ENCODE measurements at places on chromosomes 7 and 10.

DNA sequence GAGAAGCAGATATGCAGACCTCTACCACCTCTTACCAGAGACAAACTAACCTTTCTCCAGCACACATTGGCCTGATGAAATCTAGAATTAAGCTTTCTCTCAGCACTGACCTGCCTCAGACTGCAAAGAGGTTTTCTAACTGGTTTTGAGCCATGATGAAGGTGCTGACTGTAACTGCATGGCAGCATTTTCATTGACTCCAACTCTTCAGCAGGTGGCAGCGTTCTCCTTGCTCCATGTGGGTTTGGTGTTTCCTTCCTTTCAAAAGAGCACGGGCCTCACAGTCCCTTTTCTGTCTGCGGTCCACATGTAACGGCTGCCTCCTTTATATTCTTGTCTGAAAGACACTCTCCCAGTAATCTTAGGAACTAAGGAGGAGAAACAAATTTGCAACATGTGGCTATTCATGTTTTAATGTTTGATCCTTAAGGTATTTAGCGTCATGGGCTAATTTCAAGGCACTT is 12.6 kb downstream of the KLLN start:
- no peak for DNase-seq

DNA sequence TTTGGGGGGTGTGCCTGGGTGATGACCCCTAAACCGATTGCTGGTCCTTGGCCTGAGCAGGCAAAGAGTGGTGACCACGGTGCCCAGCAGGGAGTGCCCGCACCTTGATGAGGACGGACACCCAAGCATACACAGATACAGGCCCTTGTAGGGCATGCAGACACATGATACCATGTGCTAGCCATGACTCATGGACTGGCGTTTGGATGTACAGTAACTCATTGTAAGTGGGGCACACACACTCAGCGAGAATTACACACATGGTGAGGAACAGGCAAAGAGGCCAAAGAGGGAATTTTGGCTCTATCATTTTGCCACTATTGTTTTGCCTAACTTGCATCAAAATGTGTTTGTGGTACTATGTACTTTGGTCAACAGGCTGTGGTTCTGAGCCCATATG is 24.1 kb downstream of the KAZALD1 start:
- no peak for DNase-seq

DNA sequence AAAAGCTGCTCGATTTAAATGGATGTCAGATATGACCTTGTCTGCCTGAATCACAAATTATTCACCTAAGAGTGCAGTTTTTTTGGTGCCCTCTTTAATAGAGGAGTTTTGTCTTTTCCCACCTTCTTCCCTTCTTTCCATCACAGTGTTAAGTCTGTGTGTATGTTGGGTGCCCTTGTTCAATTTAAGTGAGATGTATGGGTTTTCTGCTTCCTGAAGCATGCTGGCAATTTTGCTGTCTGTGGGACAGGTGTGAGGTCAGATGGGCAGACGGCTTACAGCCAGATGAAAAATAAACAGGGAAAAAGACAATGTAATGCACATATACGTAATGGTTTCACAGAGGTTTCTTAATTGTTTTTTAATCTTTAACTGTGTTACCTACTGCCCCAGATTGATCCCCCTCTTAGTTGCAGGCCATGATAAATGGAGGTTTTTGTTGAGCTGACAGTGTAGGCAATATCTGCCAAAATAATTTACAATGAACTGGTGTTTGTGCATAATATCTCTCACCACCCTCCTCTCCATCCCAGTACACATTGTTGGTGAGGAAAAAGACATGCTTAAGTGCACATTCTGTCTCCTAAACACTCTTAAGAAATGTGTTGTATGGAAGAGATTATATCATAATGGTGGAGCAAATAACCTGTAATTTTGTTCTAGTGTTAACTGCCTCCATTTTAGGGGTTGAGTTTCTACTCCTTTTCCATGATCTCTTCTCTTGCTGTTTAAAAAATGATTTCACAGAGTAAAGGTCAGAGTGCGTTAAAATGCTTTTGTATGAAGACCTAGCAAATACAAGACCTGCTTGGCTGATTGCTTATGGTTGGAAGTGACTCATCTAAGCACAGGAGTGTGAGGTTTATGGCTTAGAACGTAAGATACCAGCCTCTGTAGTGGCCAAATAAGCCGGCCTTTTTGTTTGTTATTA is 123.9 kb downstream of the LRRC4 start:
- no peak for DNase-seq

GRCh38 chr7:105413887-105414437 is 25.2 kb upstream of the SRPK2 start:
- DNase-seq: no peak

DNA sequence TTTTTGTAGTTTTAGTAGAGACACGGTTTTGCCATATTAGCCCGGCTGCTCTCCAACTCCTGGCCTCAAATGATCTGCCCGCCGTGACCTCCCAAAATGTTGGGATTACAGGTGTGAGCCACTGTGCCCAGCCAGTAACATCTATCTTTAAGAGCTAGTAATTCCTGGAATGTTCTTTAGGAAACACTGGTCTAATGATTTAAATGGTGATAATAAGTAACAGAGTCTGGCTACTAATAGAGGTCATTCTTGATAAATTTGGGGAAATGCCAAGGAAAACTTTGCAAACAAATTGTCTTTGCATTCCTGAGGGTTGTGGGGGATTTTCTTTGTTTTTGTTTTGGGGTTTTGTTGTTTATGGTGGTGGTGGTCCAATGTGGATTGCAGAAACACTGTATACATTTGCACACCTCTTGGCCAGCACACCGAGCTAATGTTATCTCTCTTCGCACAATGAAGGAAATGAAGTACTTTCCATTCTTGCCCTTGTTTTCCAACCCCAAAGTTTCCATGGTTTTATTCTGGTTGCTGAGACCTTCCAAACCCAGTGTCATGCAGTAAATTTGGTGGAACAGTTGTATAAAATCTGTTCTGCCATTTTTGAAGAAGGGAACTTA is 51.3 kb upstream of the WIPF3 start:
- DNase-seq: no peak

DNA sequence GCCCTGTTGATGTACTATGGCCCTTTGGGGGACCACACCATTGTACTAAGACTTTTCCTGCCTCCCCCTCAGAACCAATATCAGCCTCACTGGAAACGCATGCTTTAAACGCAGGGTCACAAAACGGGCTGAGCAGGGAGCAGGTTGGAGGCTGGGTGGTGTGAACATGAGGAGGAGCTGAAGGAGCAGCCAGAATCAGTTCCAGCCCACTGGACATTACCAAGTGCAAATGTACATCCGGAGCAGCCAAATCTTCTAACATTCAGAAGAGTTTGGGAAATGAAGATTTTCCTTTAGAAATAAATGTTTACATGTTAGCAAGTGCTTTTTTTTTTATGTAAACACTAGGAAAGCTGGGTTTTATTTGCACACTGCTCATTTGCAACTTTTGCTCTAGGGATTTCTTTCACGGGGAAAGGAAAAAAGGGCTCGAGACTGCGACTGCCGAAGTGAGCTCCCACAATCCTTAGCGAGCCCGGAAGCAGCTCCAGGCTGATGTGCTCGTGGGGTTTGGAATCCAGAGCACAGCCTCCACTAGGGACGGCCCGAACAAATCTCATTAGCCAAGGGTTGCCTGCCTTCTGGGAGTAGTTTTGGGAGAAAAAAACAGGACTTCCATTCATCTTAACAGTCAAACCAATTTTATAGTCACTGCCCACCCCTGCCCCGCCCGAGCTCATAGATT is 108.0 kb upstream of the YAE1 start:
- DNase-seq: no peak

GRCh38 chr7:33486633-33487032 is 357.3 kb downstream of the BBS9 start:
- DNase-seq: no peak

GRCh38 chr10:69994262-69994661 is 58.4 kb upstream of the MACROH2A2 start:
- DNase-seq: no peak

DNA sequence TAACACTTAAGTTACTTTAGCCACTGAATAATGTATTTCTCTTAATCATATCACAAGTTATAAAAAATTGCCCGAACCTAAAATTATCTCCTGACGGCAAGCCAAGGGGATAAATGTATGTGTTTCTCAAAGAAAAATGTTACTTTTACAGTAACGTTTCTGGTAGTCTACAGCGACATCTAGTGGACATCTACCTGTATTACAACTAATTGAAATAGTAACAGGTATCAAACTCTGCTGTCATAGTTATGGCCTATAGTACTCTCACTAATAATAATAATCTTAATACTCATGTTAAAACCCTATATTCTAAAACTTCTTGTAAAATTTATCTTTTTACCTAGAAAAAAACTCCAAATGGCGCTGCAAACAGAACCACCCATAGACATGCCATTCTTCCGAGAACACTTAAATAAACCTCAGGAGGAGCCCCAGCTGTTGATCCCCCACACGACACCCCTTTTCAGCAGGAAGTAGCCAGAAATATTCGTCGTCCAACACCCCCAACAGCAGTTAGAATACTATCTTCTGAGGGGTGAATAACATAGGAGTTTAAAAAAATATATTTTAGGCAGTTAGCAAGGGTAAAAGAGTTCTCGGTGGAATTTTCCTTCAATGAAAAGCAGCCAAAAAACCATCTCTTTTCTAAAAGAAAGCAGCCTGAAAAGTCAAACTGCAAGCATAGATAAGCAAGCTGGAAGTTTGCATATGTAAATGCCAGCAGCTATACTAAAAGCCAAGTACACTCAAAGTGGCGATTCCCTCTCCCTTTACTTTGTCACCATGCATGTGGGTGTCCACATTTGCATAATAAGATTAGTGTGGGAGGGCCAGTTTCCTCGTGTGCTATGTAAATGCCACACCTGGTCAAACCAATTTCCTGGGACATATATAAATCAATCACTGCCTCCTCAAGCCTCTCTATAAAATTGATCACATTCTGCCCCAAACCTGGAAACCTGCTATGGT is 40.5 kb upstream of the ZNF107 start:
- no peak for DNase-seq

GRCh38 chr7:105462765-105463420 is 59.2 kb downstream of the PUS7 start:
- DNase-seq: no peak

DNA sequence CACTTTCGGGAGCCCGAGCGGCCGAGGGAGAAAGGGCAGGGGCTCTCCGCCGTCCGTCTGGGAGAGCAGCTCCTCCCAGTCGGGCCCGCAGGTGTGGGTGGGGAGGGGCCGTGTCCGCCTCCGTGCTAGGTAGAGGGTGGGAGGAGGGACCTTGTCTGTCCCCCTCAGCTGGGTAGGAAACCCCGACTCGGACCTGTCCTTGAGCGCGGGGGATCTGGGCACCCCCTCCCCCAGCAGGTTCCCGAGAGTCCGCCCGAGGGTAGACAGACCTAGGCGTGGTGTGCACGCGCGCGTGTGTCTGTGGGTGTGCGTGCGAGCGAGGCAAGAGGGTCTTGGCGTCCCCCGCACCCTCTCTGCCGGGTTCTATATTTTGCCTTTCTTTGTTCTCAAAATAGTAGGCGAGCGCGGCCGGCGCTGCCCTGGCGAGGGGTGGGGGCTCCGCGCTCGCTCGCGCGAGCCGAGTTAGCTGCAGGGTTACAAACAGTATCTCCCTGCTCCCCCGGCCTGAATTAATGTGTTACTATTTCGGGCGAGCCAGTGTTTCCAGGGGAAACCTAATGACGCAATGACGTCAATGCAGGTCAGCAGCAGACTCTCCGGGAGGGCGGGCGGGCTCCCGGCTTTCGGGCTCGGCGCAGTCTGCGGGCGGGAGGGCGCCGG is 73.9 kb upstream of the LEP start:
- DNase-seq: peak; percentile 44

GRCh38 chr10:62194924-62195674 is 73.5 kb downstream of the RTKN2 start:
- no peak for DNase-seq

GRCh38 chr10:119031496-119032059 is 2.1 kb downstream of the NANOS1 start:
- DNase-seq: no peak

- no peak for DNase-seq
Measured at GRCh38 chr7:136496551-136496950, 371.9 kb upstream of the CHRM2 start.

DNA sequence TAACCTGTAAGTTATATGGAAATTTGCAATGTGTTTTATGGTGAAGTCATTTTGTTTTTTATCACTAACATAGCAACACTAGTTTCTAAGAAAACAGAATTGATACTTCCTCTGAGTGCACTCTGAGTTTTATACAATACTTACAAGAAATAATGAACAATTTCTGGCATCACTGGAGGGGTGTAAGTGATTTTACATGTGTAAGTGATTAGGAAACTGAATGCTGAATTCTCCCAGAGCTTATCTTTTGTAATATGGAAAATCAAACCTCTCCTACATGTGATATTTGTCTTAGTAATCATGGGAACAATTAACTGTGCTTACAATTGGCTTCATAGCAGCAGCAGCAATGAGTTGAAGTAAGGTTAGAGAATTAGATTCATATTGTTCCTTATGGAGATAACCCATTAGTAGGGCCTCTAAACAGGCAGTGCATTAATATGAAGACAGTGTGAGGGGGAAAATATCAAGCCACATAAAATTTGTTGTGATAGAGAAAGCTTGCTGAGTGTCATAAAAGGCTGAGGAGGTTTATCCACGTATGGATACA is 37.4 kb downstream of the SEMA3C start:
- no peak for DNase-seq

DNA sequence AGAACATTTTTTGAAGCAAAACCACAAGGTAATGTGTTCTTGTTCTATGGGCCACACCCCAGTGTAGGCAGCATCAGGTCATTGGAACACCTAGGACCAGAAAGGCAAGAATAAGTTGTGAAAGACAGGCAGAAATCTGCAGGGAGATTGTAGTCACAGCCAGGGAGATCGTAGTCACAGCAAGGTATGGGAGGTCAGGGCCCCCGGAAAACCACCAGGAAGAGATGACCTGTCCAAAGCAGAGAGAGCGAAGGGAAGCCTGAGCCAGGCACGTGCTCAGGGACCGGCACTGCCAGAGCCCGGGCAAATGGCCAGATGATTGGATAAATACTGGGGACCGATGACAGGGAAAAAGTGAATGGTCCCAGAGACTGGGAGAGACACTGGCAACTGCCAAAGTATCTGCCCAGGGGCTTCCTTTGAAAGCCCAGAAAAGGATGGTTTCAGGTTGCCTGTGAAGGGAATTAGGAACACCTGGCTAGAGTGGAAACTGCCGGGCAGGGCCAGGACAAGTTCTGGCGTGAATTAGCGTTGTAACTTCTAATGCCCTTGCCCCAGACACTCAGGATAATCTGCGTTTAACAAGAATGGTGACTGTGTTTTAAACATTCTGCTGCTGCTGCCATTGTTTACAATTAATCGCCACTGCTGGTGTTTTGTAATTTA is 3.9 kb upstream of the NOBOX start:
- no peak for DNase-seq

- no peak for DNase-seq
Measured at GRCh38 chr7:27170426-27171324, 3.4 kb downstream of the HOXA10 start.

GRCh38 chr10:75572478-75572877 is 141.1 kb downstream of the LRMDA start:
- DNase-seq: no peak

DNA sequence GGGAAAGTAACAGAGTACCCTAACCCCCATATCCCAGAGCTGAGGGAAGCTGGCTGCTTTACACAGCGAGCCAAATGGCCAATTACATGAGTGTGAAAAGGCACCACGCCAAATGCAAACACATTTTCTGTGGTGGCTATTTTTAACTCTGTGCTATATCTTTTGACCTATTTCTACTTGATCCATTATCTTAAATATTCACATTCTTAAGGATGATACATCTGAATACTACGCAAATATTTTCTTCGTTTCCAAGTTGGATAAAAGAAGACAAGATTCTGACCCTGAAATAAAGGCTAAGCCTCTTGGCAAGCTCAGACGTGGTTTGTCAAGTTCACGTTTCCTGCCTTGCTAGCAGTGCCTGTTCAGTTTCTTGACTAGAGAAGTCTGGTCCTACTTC is 146.7 kb upstream of the TMEM196 start:
- DNase-seq: peak; percentile 42

Measured in NCI-H446 treated with DMSO at 0.1 percent for 48 hours (cell line).